ENCODE measurements at places on chromosomes 3 and 15.
A peak's percentile ranks its signal among the peaks of the same experiment; 100 is the strongest.

DNA sequence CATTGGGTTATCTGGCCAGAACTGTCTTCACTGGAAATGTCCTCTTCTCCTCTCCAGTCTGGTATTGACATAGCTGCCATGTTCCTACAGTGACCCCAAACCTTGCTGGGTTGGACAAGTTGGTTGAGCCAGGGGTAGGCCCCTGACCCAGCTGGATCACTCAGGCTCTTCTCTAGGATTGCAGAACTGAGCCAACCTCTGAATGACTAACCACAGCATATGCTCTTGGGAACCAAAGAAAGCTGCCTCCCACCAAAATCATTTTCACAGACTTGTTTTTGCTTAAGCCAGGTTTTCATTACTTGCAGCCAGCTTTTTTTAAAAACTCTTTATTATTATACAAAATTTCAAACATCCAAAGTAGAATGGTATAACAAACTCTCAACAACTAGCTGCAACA, 41.4 kb downstream of the FSIP1 start:
- no peak for DNase-seq
- no peaks in the 10 kb centered on the region for H3K36me3 ChIP-seq
- no peaks in the 10 kb centered on the region for H3K4me1 ChIP-seq
- H3K27me3 ChIP-seq, result peaks cover 9% of the 10 kb centered on the region
- no peak overlapping the region for H3K27ac ChIP-seq
- no peak overlapping the region for H3K4me3 ChIP-seq

DNA sequence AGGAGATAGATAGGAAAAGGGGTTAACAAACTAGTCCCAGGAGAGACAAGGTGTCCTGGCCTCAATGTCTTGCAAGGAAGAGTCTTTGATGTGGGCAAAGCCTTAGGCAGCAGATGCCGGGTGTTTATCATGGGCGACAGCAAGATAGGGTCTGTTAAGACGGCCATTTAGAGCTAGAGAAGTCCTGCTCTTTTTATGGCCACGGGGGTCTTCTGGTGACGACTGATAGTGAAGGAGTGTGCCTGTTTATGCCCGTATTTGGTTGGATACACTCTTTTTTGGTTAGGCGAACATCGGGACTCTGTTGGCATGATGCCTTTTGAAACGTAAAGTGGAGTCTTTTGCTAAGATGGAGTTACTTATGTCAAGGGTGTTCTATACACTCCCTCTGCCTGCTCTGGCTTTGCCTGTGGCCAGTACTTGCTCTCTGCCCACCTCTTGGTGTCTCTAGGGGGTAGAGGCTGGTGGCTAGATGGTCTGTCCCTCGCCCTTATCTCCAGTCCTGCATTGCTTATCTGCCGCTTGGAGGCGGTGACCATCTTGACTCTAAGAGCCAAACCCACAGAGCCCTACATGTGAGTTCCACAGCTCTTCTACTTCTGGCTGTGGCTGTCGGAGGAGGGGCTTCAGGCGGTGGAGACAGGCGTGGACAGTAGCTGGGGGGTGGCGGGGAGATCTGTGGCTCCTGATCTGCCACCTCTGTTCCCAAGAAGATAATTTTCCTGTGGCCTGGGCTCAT, 55.8 kb upstream of the ZBTB38 start:
- peaks cover 41% of the 10 kb centered on the region for H3K4me1 ChIP-seq
- H3K36me3 ChIP-seq, result no peaks in the 10 kb centered on the region
- H3K27ac ChIP-seq, result peak overlapping the region; percentile 90
- H3K27me3 ChIP-seq, result no peaks in the 10 kb centered on the region

DNA sequence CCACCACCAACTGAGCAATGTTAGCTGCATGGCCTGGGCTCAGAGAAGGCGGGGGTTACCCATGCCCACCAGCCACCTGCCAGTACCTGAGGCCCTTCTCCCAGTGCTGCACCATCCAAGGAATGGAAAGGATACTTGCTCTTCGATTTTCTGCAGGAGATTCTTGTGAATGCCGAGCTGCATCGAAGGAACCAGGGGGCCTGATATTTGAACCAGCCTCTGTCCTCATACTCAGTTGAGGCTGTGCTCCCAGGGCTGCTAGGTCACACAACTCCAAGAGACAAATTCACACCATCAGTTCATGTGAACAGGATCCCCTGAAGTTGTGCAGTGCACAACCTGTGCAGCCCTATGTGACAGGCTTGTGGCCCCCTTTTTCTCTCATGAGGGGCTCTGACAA, 18.0 kb downstream of the PLA2G4F start:
- no peaks in the 10 kb centered on the region for H3K36me3 ChIP-seq
- no peak overlapping the region for H3K27ac ChIP-seq
- no peak overlapping the region for H3K4me3 ChIP-seq
- no peaks in the 10 kb centered on the region for H3K4me1 ChIP-seq
- DNase-seq, result peak; percentile 1
- peaks cover 5% of the 10 kb centered on the region for H3K27me3 ChIP-seq

DNA sequence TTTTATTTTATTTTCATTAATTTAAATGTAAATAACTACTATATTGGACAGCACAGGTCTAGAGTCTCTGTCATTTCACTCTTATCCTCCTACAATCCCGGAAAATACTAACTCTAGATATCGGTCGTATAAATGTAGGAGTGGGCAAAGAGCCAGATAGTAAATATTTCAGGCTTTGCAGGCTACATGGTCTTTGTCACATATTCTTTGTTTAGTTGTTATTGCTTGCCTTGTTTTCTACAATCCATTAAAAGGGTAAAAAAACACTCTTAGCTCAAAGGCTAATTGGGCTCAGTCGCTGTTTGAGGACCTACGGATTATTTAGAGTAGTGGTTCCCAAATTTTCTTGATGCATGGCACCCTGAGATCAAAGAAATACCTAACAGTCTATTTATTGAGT, 1.7 kb downstream of the KNL1 start:
- H3K27ac ChIP-seq, result no peak overlapping the region
- H3K4me3 ChIP-seq, result no peak overlapping the region
- peaks cover 19% of the 10 kb centered on the region for H3K4me1 ChIP-seq
- H3K27me3 ChIP-seq, result peaks cover 10% of the 10 kb centered on the region
- peaks cover 5% of the 10 kb centered on the region for H3K36me3 ChIP-seq

DNA sequence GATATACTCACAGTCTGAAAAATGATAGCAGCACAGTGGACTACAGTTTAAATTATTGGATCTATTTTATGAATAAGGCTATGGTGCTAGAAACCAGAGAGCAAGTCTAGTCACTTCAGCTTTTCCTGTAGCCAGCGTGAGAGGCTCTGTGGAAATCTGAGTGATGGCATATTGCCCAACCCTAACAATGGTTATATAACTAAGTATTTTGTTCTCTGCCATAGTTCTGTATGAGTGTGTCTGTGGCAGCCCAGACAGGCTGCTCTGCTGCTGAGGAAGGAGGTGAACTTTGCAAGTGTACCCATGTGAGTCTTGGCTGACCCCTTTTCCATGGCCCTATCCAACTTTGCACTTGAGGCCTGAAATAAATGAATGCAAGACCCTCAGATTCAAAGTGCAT, 105.7 kb downstream of the LRTM1 start:
- no peak overlapping the region for H3K4me3 ChIP-seq
- no peaks in the 10 kb centered on the region for H3K36me3 ChIP-seq
- no peaks in the 10 kb centered on the region for H3K4me1 ChIP-seq

GRCh38 chr15:40310001-40310959, 2.5 kb upstream of the PLCB2 start:
- H3K27ac ChIP-seq, result peak overlapping the region; percentile 97
- H3K4me1 ChIP-seq, result peaks cover 37% of the 10 kb centered on the region
